Activated T-helper 9 cell treated with anti-CD3 and anti-CD28 coated beads, Interleukin-2, amount 50 U/mL, for 16 hours (primary cell): ENCODE measurements at places on chromosomes 5 and 9.

DNA sequence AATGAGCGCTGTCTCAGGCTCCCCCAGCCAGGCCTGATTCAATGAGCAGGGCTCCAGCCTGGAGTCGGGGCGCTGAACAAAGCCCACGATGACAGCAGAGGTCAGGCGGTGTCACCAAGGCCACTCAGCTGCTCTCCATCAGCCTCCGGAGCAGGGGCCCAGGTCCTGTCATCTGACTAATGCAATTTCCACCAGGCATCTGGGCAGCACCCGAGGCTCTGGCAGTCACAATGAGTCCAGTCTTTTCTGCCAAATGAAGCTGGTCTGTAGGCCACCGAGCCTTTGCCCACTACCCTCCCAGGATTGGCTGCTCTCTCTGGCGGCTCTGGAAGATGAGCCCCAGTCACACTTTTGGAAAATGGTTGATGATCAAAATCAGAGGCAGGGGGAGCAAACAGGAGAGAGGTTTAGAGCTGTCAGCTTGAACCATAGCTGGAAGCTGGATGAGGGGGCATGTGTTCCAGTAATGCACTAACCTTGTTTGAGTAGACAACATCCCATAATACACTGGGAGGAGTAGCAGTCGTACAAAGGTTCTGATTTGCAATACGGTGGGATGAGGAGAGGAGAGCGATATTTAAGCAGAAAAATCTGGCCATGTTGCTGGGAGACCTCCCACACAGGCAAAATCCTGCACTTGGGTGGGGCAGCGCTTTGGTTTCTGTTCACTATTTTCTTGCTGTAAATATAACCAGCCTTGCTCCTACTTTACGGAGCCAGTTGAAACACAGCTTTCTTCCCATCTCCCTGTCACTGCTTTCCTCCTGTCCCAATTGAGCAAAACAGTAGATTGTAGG, 306.4 kb upstream of the PANK3 start:
- DNase-seq: no peak

GRCh38 chr9:114347675-114348074, 18.0 kb downstream of the ORM2 start:
- no peak for DNase-seq

- peak; percentile 58 for DNase-seq
These were observed 6.3 kb upstream of the MED7 start for GRCh38 chr5:157148734-157149615.

- no peak for DNase-seq
These were observed 38.3 kb upstream of the EGFL7 start for GRCh38 chr9:136624184-136624951.

DNA sequence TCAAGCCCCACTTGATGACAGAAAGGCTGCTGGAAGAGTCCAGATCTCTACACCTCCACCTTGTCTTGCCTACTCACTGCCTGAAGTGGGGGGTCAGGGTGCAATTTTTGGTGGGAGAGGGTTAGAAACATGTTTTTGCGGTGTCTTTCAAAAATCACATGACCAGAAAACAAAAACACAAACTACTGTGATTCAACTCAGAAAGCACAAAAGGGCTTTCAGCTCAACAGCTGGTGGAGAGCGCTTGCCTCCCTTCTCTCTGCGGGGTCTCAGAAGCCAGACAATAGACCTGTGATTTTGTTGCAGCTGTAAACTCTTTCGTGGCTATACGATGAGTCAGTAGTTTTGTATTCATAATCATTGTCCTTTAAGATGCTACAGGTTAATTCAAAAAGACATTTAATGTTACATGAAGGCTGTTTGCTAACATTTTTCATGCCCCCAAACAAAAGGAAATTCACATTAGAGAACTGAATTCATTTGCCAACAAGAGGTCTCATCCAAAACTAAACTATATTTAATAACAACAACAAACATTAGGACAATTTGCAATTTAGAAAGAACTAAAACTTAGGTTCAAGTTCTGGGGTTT, 172.6 kb upstream of the RAI14 start:
- DNase-seq: no peak
